ENCODE measurements at places on chromosomes 16 and 17.

DNA sequence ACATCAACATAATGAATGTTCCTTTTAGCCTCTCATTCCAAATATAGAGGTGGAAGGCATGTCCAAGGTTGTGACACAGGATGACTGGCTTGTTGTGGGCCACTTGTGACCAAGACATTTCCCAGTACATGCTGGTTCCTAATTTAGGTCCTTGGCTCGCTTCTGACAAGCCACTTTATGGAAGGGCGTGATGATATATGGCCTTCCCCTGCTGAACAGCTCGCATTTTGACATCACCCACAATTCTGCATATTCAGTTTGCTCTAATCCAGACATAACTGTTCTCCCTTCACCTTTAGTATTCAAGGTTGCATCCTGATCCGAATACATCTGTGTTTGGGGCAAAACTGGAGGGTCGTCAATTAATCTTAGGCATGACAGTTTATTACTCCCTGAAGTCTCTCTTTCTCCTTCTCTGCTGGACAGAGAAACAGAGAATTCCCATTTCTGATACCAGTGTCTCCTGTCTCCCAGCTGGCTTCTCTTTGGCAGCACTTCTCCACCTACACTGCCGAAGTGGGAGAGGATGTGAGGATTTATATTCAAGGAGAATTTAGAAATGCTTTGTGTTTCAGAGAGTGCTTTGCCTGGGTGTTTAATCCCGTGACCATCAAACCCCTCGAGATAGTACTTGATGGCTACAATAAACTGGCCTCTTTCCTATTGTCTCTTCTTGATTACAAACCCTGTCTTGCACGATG lies 815.5 kb upstream of the RBFOX1 start:
- H3K27me3 ChIP-seq: no peaks in the 10 kb centered on the region
- peaks cover 10% of the 10 kb centered on the region for H3K4me1 ChIP-seq
- H3K27ac ChIP-seq: no peak overlapping the region
- no peak overlapping the region for H3K4me3 ChIP-seq
- H3K36me3 ChIP-seq: no peaks in the 10 kb centered on the region

- H3K27me3 ChIP-seq: no peaks in the 10 kb centered on the region
- no peaks in the 10 kb centered on the region for H3K4me1 ChIP-seq
- DNase-seq: no peak
- H3K36me3 ChIP-seq: no peaks in the 10 kb centered on the region
- no peak overlapping the region for H3K27ac ChIP-seq
These were observed 75.4 kb downstream of the LITAF start for GRCh38 chr16:11511328-11511727.

DNA sequence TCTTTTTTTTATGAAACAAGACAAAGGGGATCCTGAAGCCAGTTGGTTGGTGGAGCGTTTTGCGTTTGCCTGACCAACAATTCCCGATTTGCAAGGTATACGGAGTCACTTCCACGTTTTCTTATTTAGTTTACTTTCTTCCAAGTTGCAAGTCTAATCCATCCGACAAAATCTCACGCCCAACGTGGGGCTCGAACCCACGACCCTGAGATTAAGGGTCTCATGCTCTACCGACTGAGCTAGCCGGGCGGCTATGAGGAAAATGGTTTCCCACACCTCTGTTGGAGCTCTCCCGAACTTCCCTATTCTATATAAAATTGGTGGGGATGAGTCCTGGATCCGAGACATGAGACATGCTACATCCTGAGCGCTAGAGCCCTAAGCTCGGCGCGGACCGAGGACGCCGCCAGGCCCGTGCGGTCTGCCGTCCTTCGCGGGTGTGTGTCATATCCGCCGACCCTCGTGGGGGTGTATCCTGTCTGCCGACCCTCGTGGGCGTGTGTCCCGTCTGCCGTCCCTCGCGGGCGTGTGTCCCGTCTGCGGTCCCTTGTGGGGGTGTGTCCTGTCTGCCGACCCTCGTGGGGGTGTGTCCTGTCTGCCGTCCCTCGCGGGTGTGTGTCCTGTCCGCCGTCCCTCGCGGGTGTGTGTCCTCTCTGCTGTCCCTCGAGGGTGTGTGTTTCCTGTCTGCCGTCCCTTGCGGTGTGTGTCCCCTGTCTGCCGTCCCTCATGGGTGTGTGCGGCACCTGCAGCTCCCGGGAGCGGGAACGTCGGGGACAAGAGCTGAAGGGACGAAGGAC lies 22.6 kb downstream of the ZNF213 start:
- H3K27ac ChIP-seq: no peak overlapping the region
- H3K4me1 ChIP-seq: no peaks in the 10 kb centered on the region
- H3K36me3 ChIP-seq: no peaks in the 10 kb centered on the region
- DNase-seq: peak; percentile 92
- H3K4me3 ChIP-seq: peak overlapping the region; percentile 62
- peaks cover 9% of the 10 kb centered on the region for H3K27me3 ChIP-seq

- peak; percentile 95 for DNase-seq
- peaks cover 72% of the 10 kb centered on the region for H3K4me1 ChIP-seq
- no peaks in the 10 kb centered on the region for H3K27me3 ChIP-seq
These were observed 23.7 kb downstream of the ARHGAP23 start for GRCh38 chr17:38451840-38452529.

GRCh38 chr16:68197250-68197649 lies 38.7 kb downstream of the ESRP2 start:
- no peaks in the 10 kb centered on the region for H3K4me1 ChIP-seq
- H3K27me3 ChIP-seq: no peaks in the 10 kb centered on the region
- H3K36me3 ChIP-seq: no peaks in the 10 kb centered on the region

- no peaks in the 10 kb centered on the region for H3K27me3 ChIP-seq
- DNase-seq: no peak
- no peaks in the 10 kb centered on the region for H3K4me1 ChIP-seq
These were observed 7.5 kb downstream of the CTU2 start for GRCh38 chr16:88713568-88714419.

GRCh38 chr17:50163843-50164696 lies 1.7 kb upstream of the SGCA start:
- H3K4me3 ChIP-seq: no peak overlapping the region
- H3K27me3 ChIP-seq: peaks cover 18% of the 10 kb centered on the region
- H3K27ac ChIP-seq: no peak overlapping the region
- H3K4me1 ChIP-seq: peaks cover 13% of the 10 kb centered on the region
- no peaks in the 10 kb centered on the region for H3K36me3 ChIP-seq
- no peak for DNase-seq

DNA sequence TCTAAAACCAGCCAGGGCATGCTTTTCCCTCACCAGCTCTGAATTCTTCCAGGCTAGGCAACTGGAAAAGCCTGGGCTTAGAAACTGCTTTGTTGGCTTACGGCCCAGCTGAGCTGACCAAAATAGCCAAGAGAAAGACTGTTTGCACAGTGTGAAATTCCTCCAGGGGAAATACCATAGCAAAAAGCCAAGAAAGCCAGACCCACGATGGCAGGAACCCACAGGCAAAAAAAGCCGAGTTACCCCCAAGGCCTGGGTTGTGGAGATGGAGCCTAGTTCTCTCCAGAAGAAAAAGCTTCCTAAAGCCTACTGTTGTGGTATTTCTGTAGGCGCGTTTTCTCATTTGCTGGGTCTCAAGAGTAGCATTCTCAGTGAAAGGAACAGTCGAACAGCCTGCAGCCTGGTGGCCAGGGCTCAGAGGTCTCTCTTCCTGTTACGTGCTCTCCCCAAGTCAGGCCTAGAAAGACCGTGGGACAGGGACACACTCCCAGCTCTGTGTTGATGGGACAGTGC lies 9.2 kb downstream of the SP2 start:
- H3K4me1 ChIP-seq: peaks cover 31% of the 10 kb centered on the region
- no peaks in the 10 kb centered on the region for H3K36me3 ChIP-seq

- H3K27me3 ChIP-seq: no peaks in the 10 kb centered on the region
- no peak overlapping the region for H3K27ac ChIP-seq
- H3K4me1 ChIP-seq: no peaks in the 10 kb centered on the region
- DNase-seq: no peak
- H3K4me3 ChIP-seq: no peak overlapping the region
These were observed 175.5 kb downstream of the KATNIP start for GRCh38 chr16:27725236-27726000.

DNA sequence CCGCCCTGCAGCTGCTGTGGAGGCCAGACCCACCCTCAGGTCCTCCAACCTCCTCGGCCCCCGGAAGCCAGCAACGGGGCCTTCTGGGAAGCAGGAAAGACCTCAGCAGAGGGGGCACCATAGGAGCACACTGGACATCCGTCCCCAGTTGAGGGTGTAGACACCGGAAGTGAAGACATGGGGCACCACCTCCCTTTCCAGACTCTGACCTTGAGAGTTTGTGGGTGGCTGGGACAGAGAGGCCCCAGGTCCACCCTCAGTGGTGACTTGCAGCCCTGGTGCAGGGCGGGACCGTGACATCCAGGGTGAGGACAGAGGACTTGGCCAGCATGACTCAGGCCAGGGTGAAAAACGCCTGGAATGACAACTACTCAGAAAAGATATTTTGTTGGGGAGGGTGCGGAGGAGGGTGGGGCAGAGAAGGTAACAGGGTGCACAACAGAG lies 19.9 kb downstream of the CEP295NL start:
- no peaks in the 10 kb centered on the region for H3K27me3 ChIP-seq
- H3K36me3 ChIP-seq: no peaks in the 10 kb centered on the region
- DNase-seq: no peak
- H3K27ac ChIP-seq: peak overlapping the region; percentile 26
- H3K4me3 ChIP-seq: peak overlapping the region; percentile 35

DNA sequence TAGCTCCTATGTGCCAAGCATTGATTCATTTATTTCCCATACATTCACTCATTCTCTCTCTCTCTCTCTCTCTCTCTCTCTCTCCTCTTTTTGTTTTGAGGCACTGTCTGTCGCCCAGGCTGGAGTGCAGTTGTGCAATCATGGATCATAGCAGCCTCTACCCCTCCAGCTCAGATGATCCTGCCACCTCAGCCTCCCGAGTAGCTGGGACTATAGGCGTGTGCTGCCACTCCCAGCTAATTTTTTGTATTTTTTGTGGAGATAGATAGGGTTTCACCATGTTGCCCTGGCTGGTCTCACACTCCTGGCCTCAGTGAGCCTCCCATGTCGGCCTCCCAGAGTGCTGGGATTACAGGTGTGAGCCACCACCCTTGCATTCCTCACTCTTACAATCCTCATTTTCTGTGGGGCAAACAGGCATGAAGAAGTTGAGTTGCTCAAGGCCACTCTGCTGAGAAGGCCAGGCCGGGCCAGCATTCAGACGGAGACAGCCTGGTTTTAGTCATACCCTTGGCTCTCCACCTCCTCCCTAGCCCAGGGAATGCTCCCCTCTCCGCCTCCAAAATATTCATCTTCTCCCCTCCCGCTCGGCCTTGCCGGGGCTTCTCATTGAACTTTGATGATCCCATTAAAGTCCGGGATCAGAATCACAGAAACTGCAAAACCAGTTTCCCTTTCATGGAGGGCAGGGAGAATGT lies 765 bp upstream of the PRM2 start:
- no peak for DNase-seq
- H3K27me3 ChIP-seq: no peaks in the 10 kb centered on the region
- no peaks in the 10 kb centered on the region for H3K36me3 ChIP-seq
- H3K4me3 ChIP-seq: no peak overlapping the region
- no peaks in the 10 kb centered on the region for H3K4me1 ChIP-seq
- H3K27ac ChIP-seq: no peak overlapping the region

- no peak for DNase-seq
- H3K27ac ChIP-seq: no peak overlapping the region
- peaks cover 20% of the 10 kb centered on the region for H3K4me1 ChIP-seq
- no peaks in the 10 kb centered on the region for H3K36me3 ChIP-seq
- H3K27me3 ChIP-seq: peaks cover 8% of the 10 kb centered on the region
- no peak overlapping the region for H3K4me3 ChIP-seq
These were observed 5.5 kb downstream of the SLC7A6 start for GRCh38 chr16:68269793-68270192.

- peaks cover 41% of the 10 kb centered on the region for H3K4me1 ChIP-seq
- DNase-seq: peak; percentile 60
- H3K27me3 ChIP-seq: peaks cover 100% of the 10 kb centered on the region
These were observed at the start of gene HOXB7 for GRCh38 chr17:48610282-48611211. Gene HOXB7, minus strand, starts transcription at chr17:48611017. Its CDS starts 99 bp downstream, at chr17:48610918.

DNA sequence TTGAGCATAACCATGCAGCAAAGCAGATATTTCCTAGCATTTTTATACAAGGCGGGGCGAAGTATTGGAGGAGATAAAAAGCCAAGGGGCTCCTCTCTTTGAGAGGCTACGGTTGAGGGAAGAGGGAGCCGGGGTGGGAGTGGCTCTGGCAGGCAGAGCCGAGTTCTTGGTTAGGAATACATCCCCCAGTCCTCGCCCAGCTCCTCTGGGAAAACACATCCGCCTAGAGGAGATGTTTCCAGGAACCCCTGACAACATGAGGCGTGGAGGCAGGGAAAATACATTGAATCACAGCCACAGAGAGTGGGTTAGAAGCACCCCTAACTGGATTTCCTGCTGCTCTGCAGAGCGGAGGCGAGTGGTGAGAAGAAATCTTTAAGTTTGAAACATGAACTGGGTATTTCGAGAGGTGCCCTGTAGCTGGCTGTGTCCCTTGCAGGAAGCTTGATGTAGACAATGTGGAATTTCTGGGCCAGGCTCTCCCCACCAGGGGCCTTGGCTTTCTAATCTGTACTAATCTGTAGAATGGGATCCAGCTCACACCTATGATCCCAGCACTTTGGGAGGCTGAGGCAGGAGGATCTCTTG lies 27.3 kb downstream of the TTYH2 start:
- no peaks in the 10 kb centered on the region for H3K27me3 ChIP-seq
- peaks cover 12% of the 10 kb centered on the region for H3K4me1 ChIP-seq
- no peak for DNase-seq
- H3K4me3 ChIP-seq: no peak overlapping the region
- H3K36me3 ChIP-seq: no peaks in the 10 kb centered on the region

GRCh38 chr17:59815965-59816364 lies 76.8 kb downstream of the TUBD1 start:
- DNase-seq: no peak
- H3K36me3 ChIP-seq: no peaks in the 10 kb centered on the region
- peaks cover 4% of the 10 kb centered on the region for H3K4me1 ChIP-seq
- H3K27me3 ChIP-seq: no peaks in the 10 kb centered on the region
- H3K27ac ChIP-seq: no peak overlapping the region

DNA sequence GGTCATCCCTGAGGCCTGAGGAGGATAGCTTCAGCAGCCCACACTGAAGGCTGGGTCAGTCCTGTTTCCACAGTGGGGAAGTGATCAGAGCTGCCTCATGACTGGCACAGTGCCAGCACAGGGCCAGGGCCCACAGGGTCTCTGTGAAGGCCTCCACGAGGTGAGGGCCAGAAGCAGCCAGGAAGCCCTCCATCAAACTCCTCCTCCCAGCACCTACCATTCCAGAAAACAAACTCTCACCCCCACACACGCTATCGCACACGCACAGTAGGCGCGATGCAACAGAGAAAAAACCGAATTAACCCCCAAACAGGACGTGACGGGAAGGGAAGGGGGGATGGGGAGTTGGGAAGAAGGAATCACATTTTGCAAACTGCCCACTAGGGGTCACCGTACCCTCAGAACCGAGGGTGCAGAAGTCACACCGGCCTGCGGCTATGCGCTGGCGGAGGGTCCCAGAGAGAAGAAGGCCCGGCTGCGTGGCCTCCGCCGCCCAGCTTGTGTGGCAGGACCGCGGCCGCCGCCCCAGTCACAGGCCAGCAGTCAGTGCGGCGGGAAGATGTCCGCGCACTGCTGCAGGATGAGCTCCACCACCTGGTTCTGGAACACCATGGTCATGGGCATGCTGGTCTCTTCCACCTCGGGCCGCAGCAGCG lies 37.6 kb downstream of the ARHGAP27 start:
- H3K36me3 ChIP-seq: no peaks in the 10 kb centered on the region
- peak; percentile 97 for DNase-seq
- H3K4me1 ChIP-seq: peaks cover 6% of the 10 kb centered on the region
- H3K27me3 ChIP-seq: no peaks in the 10 kb centered on the region
- H3K27ac ChIP-seq: no peak overlapping the region
- H3K4me3 ChIP-seq: peak overlapping the region; percentile 40

GRCh38 chr17:14672830-14673229 lies 371.9 kb downstream of the HS3ST3B1 start:
- no peaks in the 10 kb centered on the region for H3K27me3 ChIP-seq
- no peak overlapping the region for H3K4me3 ChIP-seq
- no peak overlapping the region for H3K27ac ChIP-seq
- DNase-seq: no peak
- no peaks in the 10 kb centered on the region for H3K4me1 ChIP-seq

All from GM23338 (cell line).